ENCODE measurements at places on chromosomes 13 and 19.

- no peak for DNase-seq
Measured at GRCh38 chr19:41936416-41936850, 8.2 kb upstream of the ERFL start.

- no peak for DNase-seq
Measured at GRCh38 chr13:100184095-100184494, 95.2 kb downstream of the PCCA start.

GRCh38 chr13:79995334-79995733, 345.6 kb downstream of the SPRY2 start:
- no peak for DNase-seq

GRCh38 chr13:73230716-73231115, 171.9 kb downstream of the KLF5 start:
- DNase-seq = peak; percentile 15
